ENCODE measurements at places on chromosomes 4 and X.

- no peak for DNase-seq
These were observed 1168.8 kb upstream of the AGA start for GRCh38 chr4:178611062-178611461.

- no peak for DNase-seq
These were observed 1303.0 kb upstream of the AGA start for GRCh38 chr4:178745203-178745602.

GRCh38 chr4:108035691-108036090, 46.0 kb downstream of the HADH start:
- DNase-seq: no peak

DNA sequence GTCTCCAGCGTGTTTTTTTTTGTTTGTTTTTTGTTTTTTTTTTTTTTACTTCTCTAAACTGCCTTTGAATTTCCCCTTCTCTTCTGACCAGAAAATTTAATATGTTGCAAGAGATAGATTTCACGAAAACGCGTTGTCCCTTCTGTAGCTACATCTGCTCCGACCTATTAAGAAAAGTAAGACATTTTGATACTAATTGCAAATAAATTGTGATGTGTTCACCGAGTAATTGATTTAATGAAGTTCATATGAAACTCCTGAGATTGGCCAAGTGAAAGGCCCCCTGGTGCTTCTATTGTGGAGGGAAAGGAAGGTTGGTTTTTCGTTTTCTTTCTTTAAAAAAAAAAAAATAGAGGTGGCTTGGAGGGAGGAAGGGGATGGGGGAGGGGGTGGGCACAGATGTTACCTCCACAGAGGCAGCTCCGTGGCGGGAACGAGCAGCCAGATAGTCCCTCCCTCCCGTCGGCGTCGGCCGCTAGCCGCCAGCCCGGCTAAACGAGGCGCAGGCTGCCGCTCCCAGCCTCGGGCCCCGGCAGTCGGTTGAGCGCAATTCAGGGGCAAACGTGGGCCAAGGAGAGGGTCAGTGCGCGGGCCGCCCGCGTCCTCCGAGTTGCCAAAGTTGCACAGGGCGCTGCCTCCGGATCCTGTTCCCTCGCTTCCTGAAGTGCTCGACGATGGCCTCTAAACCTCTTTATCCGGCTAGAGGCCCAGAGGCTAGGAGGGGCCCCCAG, 139.1 kb upstream of the ZIC3 start:
- DNase-seq: no peak
